ENCODE measurements at places on chromosomes 3 and 15.

DNA sequence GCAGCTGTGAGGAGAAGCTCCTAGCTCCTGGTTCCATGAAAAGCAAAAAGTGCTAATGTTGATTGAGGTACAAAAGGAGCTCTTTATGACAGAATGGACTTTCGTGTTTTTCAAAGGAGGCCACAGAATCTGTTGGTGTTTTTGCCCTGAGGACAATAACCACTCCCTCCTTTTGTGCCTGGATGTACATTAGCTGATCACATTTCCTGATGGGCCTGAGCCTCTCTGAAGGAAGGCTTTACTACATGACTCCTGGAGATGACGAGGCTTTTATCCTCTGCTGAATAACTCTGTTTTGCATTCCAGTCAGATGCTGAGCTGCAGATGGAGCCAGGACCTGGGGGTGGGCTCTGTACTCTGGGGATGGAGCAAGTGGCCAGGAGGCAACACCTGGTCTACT is 301.9 kb downstream of the CACNA2D3 start:
- DNase-seq = no peak

DNA sequence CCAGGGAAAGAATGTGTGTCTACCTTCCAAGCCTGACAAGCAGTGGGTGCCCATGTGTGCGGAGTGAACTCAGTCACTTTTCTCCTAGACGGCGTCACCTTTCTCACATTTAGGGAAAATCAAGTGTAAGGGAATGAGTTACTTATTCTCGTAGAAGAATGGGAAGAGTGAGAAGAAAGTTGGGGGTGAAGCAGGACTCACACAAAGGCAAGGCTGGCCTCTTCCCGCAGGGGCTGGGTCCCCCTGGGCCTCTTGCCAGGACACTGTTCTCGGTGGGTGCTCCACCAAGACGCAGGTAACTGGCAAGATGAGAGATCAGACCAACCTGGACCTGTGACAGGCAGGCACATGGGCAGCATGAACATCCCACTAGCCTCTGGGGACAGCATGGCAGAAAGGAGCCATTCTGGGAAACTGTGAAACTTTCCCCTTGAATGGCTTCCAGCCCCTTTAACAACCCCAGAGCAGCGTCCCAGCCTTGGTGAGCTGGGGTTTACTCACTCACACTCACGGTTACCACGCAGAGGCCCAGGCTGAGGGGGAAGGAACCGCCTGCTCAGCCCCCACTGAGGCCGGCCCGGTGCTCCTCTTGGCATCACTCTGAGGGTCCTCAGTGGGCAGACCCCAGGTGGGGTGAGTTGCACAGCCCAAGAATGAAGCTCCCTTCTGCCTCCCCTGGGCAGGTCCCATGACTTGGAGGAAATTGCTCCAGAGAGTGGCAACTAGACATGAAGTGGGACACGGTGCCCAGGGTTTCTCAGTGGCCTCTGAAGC is 15.0 kb upstream of the SRP14 start:
- DNase-seq = no peak

DNA sequence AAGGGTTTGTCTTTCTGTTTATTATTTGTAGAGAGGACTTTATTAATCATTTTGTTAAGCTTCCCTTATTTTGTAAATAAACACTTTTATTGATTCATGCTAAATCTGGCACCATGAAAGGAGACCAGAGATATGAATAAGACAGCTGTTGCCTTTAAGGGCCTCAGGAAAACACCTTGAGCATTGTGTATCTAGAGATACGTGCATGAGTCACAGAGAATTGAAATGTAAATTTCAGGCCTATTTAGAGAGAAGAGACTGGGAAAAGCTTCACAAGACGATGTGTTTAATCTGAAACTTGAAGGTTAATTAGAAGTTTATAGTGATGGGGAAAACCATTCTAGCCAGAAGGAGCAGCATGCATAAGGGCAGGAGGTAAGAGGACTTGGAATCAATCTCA is 28.6 kb upstream of the UTS2B start:
- no peak for DNase-seq

GRCh38 chr3:63779227-63779626 is 39.9 kb upstream of the C3orf49 start:
- DNase-seq = no peak

DNA sequence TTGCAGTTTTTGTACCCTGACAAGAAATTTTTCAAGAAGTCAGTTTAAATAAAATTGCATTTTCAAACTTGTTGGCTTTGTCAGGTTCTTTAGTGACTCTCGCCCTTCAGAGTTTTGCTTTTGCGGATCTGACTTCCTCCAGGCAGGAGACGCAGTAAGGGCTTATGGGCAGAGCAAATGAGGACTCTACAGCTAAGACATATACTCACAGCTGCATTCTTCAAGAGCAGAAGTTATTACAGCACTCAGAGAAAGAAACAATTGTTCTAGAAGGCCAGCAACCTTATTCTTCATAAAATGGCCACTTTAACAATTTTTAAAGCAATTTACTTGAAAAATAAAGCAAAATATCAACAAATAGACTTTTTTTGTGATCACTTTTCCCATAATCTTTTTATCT is 438.8 kb upstream of the THRB start:
- no peak for DNase-seq

DNA sequence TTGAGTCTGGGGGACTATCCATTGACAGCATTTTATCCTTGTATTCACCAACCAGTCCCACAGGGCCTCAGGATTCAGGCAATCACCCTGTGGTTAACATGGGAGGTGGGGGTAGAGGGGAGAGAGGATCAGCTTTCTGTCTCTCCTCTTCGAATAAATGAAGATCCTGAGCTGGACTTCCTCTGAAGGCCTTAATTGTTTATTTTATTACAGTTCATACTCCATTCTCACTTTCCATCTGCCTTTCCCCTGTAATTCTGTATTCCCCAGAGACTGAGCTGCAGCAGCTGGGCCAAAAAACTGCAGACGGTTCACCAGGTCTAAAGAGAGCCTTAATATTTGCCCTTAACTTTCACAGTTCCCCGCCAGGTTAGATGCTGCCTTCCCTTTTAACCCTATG is 11.9 kb downstream of the TAGLN3 start:
- peak; percentile 4 for DNase-seq

GRCh38 chr3:160941885-160942494 is 163.2 kb downstream of the B3GALNT1 start:
- DNase-seq = peak; percentile 46

DNA sequence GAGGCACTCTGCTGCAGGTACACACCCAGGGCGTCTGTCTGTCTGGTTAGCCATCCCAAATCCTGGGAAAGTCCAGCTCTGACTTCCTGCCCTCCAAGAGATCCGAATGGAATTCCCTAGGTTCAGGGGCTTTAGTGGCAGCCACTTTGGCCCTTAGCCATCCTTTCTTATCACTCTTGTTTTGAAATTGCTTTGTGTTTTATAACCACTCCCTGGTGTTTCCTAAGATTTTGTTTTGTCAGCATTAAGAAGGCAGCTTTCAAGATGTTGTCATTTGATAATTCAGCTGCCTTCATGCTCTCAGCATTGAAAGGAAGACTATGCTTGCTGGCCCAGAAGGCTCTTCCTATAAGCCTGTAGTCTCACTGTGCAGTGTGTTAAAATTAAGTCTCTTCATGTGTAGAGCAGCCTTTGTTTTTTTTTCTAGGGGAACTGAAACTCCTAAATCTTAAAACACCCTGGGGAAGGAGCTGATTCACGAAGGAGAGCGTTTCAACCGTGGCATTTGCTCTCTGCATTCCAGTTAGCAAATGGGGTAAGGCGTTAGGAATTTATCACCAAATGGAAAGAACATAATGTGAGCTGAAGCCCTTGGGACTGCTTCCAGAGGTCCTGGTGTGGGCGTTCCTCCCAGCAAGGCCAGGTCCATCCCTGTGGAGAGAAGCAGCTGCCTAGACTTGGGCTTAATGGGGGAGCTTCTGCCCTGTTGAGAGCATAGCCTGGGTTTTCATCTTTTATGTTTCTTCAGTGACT is 14.2 kb upstream of the CLEC3B start:
- DNase-seq = peak; percentile 97

DNA sequence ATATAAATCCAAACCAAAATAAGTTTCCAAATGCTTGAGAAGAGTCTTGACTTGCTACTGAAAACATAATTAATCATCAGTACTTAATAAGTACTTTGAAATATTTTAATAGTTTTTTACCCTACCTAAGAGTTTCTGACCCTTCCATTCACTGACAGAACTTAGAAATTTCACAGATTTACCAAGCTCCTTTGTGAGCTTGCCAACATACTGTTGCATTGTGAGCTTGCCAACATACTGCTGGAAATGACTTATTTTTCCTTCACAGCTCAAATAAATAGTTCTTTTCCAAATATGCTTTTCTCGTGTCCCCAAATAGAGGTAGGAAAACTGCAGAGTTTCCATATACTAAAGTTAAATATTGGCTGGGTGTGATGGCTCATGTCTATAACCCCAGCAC is 9.6 kb upstream of the AADAC start:
- DNase-seq = no peak

DNA sequence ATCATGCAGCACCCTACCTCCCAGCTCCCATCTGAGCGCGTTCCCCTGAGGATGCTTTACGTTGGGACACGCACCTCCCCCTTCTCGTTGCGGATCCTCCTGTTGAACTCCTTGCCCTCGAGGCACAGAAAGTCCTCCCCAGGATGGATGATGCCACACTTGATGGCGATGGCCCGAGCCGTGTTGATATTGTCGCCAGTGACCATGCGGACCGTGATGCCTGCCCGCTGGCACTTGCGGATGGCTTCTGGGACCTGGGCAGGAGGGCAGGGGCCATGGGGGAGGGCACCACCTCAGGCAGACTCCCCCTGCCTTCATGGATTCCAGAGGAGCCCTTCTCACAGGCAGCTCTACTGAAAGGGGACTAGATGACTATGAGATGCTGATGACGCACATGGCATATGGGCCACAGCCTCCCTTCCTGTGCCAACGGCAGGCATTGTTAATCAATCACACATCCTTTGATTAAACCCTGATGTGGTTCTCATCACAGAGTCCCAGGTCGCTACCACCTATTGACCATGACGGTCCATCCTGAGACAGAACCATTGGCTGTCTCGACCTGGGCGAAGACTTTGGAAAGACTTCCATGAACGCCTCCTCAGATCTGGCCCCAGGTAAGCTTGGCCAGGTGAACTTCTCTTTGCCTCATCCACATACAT is 29.5 kb upstream of the SEC13 start:
- DNase-seq = no peak

- DNase-seq = no peak
Measured at GRCh38 chr3:149366031-149366430, 11.4 kb downstream of the TM4SF1 start.

- peak; percentile 100 for DNase-seq
Measured at GRCh38 chr3:188947401-188948280, 224.1 kb upstream of the TPRG1 start.

- no peak for DNase-seq
Measured at GRCh38 chr3:14283813-14284438, 105.3 kb downstream of the LSM3 start.

Measured in fibroblast of the conjunctiva (primary cell).